Trophoblast cell (in vitro differentiated cells and primary cell): ENCODE measurements at places on chromosomes 13 and 19.
A peak's percentile ranks its signal among the peaks of the same experiment; 100 is the strongest.

DNA sequence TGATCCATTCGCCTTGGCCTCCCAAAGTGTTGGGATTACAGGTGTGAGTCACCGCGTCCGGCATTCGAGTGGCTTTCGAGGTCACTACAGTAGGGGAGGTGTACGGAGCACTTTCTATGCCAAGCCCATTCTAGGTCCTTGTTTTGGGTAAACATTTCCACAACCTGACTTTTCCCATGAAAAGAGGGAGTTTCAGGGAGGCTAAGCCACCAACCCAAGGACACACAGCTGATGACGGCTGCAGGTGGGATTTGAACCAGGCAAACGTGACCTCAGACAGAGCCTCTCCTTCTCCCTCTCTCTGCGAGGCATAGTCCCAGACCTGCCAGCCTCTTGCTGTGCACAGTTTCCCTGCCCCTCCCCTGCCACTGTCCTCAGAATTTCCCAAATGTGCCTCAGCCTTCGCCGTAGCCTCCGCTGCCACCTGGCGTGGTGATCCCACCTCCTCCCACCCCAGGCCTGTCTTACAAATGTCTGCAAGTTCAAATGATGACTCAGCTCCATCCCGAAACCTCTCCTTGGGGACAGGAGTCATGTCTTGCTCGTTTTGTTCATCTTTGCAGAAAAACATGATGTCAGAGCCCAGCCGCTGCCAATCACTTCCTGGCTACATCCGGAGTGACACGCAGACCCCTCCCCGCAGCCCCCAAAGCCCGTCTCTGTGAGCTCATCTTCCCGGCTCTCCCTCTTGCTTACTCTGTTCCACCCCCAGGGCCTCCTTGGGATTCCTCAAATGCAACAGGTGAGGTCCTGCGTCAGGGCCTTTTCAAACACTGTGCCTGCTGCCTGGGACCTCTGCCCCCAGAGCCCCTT is 6.6 kb upstream of the GADD45B start:
- peak; percentile 76 for DNase-seq

- DNase-seq = no peak
Observed at GRCh38 chr19:49585023-49585422, 3.9 kb downstream of the PRRG2 start.

- DNase-seq = no peak
Observed at GRCh38 chr13:45590066-45590465, 25.5 kb downstream of the ERICH6B start.

- peak; percentile 87 for DNase-seq
Observed at GRCh38 chr19:40690693-40691420, 406 bp upstream of the NUMBL start.

GRCh38 chr19:32864318-32865007 is 5.1 kb downstream of the SLC7A9 start:
- no peak for DNase-seq

DNA sequence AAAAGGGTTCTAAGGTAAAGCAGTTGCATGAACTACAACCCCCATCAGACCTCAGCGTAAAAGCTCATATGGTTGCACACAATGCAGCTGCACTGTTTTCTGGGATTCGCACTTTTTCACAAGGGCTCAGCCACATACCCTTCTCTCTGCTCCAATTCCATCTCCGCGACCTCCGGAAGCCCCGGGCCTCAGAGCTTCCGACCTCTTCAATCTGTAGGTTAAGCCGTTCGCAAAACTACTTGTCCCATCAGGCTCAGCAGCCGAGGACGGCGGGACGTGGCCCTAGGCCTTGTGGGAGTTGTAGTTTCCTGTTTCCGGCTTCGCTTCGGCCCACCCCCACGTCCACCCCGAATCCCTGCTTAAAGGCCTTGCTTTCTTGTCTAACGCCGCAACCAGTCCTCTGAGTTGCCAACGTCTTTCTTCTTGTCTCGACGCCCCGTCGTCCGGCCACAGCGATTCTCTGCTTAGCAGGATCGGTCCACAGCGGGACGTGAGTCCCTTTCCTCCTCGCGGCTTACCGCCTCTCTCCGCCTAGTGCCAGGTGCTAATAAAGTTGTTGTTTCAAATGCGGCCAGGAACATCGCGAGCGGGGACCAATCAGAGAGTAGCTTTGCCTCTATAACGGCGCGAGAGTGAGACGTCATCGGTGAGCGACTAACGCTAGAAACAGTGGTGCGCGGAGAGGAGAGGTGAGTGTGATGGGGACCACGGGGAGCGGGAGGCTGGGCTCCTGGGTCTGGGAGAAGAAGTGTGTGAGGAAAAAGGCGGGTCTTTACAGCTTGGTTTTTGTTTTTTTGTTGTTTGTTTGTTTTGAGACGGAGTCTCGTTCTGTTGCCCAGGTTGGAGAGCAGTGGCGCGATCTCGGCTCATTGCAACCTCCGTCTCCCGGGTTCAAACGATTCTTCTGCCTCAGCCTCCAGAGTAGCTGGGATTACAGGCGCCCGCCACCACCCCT is at the start of the genes PRPF31 and TFPT:
PRPF31 (plus strand) TSS at position 646 of the 955 bp plus-strand sequence. CDS start 2,525 bp downstream, outside the sequence.
TFPT (minus strand) TSS at position 549 of the 955 bp plus-strand sequence; CDS start at position 161, 388 bp downstream.
- DNase-seq = peak; percentile 97

DNA sequence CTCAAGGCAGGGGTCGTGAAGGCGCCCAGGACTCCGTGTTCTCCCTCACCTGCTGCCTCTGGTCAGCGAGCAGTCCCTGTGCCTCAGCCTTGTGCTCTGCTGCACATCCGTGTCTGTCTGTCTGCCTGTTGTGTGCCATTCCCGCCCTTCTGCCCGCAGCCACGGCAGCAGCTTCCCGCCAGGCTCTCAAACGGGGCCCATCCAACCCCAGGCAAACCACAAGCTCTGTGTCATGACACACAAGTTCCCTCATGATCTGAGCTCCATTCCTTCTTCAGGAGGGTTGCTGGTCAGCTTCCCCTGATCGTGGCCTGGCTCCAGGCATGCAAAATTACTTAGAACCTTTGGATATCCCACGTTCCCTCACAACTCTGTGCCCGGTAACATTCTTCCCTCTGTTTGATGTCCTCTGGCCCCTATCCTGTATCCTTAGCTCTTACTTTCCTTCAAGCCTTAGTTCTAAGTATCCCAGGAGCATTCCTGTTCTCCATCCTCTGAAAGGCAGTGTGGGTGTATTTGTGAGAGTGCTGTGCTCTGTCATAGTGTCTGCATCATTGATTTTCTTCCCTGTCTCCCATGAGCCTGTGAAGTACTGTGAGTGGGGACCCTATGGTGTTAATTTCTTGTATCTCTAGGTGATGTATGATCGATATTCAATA is 3.2 kb downstream of the GPR183 start:
- DNase-seq = no peak

DNA sequence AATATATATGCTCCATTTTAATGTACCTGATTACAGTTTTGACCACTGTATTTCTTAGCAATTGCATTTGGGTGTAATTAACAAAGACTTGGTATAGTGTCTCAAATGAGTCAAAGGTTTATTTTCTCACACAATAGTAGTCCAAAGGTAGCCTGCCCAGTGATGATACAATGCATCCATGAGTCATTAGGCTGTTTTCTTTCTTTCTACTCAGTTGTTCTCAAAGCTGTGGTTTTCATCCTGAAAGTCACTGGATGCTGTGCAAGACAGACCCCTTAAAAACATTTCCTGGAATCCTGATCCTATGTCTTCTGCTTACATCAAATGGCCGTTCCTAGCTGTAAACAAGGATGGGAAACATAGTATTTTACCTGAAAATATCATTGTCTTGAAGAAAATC is 651.2 kb upstream of the MIR17HG start:
- no peak for DNase-seq

DNA sequence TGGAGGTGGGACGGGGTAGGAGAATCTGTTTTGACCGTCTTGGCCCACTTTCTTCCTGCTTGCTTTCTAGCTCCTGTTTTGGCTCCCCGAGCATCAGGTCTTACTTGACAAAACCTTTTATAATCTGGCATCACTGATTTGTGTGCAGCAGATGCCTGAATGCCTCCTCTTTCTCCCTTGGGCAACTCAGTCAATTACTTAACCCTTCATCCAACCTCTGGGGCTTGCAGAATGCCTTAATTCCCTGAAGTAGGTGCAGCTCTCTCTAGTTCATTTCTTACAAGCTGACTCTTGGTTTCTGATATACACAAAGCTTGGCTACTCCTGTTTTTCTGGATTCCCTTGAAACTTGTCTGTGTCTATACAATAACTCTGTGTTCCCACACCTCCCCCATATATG is 5.7 kb upstream of the NUP58 start:
- DNase-seq = no peak

DNA sequence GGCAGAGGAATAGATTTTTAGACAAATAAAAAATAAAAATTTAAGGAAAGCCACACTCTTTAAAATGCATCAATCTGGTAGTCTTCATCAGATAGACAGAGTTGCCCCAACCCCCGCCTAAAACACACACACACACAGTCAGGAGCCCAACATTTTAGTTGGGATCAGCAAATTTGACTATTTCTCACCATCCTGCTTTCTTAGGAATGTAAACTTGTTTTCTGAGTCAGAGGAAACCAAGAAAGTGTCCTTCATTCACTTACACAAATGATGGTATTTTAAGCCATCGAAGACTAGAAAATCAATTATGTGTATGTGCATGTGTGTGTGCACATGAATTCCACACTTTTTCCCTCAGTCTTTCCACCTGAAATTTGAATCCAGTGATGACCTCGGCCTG is 1657.5 kb downstream of the SLITRK1 start:
- no peak for DNase-seq

GRCh38 chr13:25525884-25526283 is 154.1 kb downstream of the ATP8A2 start:
- DNase-seq = no peak
